ENCODE measurements at places on chromosomes 2 and 18.

- DNase-seq, result peak; percentile 99
These were observed 64.3 kb downstream of the BABAM2 start for GRCh38 chr2:27954771-27955383.

- no peak for DNase-seq
These were observed 21.2 kb downstream of the GPC1 start for GRCh38 chr2:240456447-240457222.

GRCh38 chr2:224843141-224843540 is 127.0 kb upstream of the CCDC195 start:
- DNase-seq, result peak; percentile 18

GRCh38 chr2:69237070-69237670 is 149.9 kb downstream of the GFPT1 start:
- DNase-seq, result no peak

- DNase-seq, result peak; percentile 33
These were observed 331.0 kb downstream of the CDH2 start for GRCh38 chr18:27845897-27846296.

- no peak for DNase-seq
These were observed 553.7 kb downstream of the SLC4A3 start for GRCh38 chr2:220181165-220181564.

- peak; percentile 66 for DNase-seq
These were observed 89.3 kb downstream of the EHBP1 start for GRCh38 chr2:62794791-62795190.

GRCh38 chr2:183991968-183992367 is 606.4 kb upstream of the ZNF804A start:
- no peak for DNase-seq

- no peak for DNase-seq
These were observed 5.7 kb downstream of the DYSF start for GRCh38 chr2:71459084-71459431.

DNA sequence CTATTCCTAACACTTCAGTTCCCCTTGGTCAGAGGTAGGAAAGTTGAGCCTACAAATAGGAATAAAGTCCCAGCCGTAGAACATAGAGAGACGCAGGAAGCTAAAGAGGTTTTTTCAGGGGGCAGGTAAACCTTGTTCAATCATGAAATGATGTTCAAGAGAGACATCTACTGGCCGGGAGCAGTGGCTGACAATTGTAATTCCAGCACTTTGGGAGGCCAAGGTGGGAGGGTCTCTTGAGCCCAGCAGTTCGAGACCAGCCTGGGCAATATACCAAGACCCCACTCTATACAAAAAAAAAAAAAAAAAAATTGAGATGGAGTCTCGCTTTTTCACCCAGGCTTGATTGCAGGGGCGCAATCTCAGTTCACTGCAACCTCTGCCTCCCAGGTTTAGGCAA is 66.7 kb upstream of the DNAJC10 start:
- DNase-seq, result peak; percentile 36

- peak; percentile 79 for DNase-seq
These were observed 69.1 kb upstream of the ZNF516 start for GRCh38 chr18:76564117-76564516.

GRCh38 chr2:68196120-68196716 is 38.5 kb downstream of the PNO1 start:
- DNase-seq, result peak; percentile 39

DNA sequence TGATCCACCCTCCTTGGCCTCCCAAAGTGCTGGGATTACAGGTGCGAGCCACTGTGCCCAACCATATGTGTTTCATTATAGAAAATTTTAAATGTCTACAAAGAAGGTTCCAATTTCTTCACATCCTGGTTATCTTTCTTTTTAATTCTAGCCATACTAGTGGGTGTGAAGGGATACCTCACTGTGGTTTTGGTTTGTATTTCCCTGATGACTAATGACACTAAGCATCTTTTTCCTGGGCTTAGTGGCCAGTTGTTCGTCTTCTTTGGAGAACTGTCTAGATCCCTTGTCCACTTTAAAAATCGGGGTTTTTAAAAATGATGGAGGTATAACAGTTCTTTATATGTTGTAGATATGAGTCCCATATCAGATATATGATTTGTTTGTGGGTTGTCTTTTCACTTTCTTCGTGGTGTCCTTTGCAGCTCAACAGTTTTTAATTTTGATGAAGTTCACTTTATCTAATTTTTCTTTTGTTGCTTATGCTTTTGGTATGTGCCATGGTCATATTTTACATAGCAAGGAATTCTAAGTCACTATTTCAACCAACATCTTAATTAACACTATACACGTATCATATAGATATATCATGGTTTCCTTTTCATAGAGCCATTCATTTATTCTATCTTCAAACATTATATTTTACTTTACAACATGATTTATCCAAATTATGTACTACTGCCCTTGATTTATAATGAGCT is 135.0 kb upstream of the RIOK3 start:
- peak; percentile 86 for DNase-seq
